Neuronal stem cell (in vitro differentiated cells): ENCODE measurements at places on chromosomes 12 and 14.

DNA sequence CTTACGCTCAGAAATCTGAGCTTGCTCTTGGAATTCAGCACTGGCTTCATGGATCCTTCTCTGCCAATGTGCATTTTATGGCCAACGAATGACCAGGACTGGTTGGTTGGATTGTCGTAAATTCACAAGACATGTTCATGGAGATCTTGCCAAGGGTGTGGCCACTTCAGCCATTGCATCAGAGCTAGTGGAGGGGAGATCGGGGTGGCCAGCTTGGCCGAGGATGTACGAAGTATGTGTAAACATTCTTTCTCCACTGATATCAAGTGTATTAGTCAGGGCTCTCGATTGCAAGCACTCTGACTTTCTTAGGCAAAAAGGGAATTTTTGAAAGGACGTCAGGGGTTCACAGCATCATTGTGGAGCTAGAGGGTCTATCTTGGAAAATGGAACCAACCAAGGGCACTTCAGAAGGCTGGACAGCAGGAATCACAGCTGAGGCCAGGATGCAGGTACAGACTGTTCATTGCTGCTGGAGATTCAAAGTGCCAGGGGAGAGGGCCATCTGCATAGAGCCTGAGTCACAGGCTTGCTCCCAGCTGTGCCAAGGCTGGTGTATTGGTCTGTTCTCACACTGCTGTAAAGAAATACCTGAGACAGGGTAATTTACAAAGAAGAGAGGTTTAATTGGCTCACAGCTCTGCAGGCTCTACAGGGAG, 32.9 kb upstream of the ADGRD1 start:
- DNase-seq, result no peak

DNA sequence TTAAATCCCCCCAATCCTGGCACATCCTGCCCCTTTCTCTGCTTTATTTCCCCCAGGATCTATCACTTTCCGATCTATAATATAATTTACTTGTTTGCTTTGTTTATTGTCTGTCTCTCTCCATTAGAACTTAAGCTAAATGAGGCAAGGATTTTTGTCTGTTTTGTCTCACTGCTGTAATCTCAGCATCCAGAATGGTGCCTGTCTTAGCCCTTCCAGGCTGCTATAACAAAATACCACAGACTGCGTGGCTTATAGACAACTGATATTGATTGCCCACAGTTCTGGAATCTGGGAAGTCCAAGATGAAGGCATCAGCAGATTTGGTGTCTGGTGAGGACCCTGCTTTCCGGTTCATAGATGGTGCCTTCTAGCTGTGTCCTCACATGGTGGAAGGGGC, 65.2 kb downstream of the VWF start:
- no peak for DNase-seq

DNA sequence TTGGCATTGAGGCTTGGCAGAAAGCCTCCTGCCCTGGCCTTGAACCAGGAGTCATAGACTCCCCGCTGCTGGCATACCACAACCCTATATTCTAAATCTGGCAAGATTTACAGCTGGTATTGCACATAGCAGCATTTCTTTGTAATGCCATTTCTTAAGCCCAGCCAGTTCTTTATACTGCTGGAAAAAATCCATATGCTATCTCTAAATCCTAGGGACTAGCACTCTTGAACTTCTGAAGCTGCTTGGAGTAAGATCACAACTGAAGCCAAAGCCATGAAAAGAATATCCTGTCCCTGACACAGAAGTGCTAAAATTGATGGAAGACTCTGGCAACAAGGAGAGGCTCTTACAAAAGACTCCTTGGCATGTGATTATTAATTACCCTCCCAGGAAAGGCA, 89.3 kb downstream of the KCNC2 start:
- DNase-seq, result no peak

DNA sequence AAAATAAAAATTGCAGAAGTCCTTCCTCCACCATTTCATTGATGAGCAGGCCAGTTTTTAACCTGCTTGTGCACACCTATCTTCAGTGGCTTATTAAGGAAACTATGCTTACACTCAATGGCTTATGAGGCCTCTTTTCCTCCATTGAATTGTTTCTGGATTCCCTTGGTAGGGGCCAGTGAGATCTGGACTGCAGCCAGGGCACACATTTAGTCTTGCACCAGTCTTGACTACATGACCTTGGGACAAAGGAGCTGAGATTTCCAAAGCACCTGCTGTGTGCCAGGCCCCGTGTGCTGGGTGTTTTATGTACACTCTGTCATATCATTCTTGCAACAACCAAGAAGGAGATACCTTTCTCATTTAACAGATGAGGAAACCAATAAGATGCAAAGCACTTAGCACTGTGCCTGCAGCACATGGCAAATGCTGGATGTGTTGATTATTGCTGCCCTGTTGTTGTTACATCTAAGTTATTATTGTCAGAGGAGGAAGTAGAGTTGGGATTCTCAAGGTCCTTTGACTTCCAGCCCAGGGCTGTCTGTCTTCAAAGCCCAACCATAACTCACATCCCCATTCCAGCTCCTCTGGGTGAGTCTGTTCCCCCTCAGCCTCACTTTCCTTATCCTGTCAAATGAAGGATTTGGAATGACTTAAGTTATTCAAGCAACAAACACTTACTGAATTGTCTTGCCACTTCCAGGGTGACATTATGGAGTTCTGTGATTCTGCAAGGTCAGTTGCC, 31.6 kb upstream of the RIN3 start:
- DNase-seq, result no peak

DNA sequence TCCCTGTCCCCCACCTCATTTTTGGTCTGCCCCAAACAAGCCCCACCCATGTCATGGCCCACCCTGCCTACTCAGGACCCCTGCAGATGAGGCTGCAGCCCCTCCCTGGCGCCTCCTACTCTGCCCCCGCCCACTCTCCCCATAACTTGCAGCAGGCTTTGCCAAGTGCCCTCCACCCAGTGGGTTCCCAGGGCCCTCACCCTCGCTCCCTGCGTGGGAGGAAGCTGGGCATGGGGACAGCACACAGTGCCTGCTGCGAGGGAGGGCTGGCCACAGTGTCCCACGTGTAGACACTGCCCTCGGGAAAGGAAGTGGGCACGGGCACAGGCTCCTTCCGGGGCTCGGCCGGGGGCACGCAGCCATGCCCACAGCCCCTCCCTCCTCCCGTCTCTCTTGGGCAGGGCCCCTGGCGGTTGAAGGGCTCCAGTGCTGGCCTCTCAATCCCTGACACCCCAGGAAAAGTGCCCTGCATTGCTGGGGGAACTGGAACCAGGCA, 9.4 kb downstream of the AKT1 start:
- DNase-seq, result no peak

- DNase-seq, result no peak
These were observed 27.5 kb upstream of the PTGR2 start for GRCh38 chr14:73824127-73824526.

- no peak for DNase-seq
These were observed 32.1 kb upstream of the GSG1 start for GRCh38 chr12:13135371-13136178.
